AG20443 (cell line): ENCODE measurements at places on chromosomes 16 and 17.

GRCh38 chr16:66006485-66006884, 360.0 kb upstream of the CDH5 start:
- no peak for DNase-seq

DNA sequence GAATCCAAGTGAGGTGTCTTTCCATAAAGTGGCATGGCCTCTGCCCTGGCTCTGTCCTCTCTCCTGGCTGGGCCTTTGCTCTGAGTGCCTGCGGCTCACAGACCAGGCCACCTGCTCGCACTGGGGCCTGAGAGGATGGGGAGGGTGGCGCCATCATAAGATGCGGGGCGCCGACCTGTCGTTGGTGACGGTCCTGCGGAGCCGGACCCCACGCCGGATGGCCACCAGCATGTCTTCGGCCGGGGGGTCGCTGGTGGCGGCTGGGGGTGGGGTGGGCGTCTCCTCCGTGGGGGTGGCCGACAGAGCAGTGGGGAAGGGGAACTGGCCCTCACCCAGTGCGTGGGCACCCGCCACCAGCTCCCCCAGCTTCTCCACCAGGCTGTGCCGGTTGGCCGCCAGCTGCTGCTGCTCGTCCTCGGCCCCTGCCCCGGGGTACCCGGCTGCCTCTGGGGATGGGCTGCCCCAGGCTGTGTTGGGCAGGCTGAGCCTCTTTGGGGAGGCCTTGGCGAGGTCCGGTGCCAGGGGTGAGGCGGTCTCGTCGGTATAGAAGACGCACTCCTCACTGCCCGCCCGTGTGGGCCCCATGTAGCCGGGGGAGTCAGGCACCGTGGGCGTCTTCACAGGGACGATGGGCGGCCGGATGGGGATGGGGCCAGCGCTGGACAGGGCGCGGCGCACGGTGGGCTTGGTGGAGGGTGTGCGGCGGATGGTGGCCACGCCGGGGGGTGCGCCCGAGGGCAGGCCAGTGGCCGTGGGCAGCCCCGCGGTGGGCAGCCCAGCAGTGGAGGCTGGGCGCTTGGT, 17.4 kb downstream of the IL34 start:
- DNase-seq, result peak; percentile 7

DNA sequence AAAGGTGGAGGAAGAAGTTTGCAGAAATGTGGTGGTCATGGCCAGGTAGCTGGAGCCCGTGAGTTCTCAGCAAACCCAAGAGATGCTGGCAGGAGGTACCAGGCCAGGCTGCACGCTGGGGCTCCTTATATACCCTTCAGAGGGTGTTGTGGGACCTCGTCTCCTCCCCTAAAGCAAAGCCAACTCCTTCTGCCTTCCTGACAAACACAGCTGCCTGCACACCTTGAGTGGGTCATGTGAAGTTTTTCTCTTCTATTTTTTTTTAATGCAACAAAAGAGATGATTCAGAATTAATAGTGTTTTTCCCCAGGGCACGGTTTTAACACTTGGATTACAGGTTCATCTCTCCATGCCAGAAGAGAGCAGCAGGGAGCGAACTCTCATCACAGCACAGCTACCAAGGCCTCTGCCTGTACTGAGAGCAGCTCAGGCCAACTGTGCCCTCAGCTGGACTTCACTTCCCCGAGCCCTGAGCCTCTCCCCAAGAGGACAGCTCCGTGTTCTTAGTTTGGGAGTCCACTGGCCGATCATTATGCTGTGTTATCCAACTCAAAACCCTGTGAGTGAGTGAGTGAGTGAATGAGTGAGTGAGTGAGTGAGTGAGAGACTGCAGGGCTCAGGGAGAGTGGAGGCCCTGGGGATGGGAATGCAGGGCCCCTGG, at the start of gene KRT15:
Gene KRT15 (minus strand): TSS at position 102 of the 661 bp plus-strand sequence. CDS start 63 bp downstream, at position 39.
- no peak for DNase-seq

DNA sequence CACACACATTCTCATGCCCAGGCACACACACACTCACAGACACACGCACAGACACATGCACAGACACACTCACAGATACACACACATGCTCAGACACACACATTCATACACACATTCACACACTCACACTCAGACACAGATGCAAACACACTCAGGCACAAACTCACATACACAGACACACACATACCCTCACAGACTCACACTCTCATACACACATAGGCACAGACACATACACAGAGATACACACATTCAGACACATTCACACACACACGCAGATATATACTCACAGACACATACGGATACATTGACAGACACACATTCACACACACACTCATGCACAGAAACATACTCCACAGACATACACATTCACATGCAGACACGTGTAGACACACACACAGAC, 89.6 kb downstream of the RBFOX3 start:
- no peak for DNase-seq

- no peak for DNase-seq
Observed at GRCh38 chr17:65900216-65900615, 291.7 kb downstream of the CEP112 start.

DNA sequence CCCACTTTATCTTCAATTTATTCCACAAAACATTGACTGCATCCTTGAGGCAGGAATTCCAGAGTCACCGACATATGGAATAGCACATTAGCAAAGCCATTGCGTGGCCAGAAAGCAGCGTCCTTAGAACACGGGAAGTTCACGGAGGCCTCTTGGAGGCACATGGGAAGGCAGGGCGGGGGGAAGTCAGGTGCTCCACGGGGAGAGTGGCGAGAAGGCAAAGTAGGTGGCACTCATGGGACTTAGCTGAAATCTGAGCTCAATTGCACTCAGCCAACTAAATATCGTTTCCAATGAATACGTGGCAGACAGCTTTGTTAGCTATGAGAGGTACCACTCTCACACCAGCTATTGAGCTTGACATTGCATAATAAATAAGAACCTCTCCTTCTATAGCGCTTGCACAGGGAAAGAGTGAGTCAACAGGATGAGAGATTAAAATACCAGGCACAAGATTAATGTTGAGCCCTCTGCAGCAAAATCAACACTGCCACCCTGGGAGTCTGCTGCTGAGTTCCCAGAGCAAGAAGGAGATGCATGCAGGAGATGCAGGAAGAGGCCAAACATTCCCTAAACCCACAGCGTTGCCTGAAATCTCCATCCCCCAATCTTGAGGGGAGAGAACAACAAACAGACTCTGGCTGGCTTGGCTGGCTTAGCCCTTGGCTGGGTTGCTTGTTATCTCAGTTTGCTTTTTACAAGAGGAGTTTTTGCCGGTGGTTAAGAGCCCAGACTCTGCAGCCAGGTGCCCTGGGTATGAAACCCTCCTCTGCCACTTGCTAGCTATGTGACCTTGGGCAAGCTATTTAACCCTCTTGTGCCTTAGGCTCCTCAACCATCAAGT, 28.8 kb downstream of the ABCC12 start:
- peak; percentile 85 for DNase-seq
